ENCODE measurements at places on chromosomes 3 and 15.
A peak's percentile ranks its signal among the peaks of the same experiment; 100 is the strongest.

GRCh38 chr15:56996093-56996492 lies 77.6 kb downstream of the TCF12 start:
- no peak for DNase-seq

GRCh38 chr15:71705151-71705550 lies 105.2 kb upstream of the NR2E3 start:
- no peak for DNase-seq

- DNase-seq: no peak
These were observed 340.3 kb upstream of the RBMS3 start for GRCh38 chr3:28940530-28940929.

- DNase-seq: no peak
These were observed 306.7 kb downstream of the LRTM1 start for GRCh38 chr3:54621184-54621583.

- DNase-seq: no peak
These were observed 124.4 kb downstream of the FEZF2 start for GRCh38 chr3:62248734-62249483.

DNA sequence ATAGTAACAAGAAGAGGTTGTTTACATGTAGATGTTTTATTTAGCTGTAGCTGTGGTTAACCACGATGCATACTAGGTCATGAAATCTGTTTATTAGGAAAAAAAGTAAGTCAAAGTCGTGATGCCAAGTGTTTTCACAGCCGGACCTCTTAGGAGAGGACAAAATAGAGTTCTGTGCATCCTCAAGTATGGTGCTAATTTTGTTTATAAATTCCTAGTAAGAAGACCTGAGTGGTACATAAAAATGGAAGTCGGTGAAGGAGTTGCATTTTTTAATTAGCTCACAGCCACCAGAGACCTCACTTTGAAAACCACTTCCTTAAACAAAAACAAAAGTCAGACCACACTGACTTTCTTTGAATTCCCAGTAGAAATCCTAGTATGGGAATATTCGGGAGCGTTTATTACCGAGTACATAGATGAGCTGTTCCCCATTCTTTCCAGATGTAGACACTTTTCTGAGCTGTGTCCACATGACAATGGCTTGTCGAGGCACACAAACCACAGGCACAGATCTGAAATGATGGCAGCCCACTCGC lies 143.6 kb upstream of the UBE2E1 start:
- no peak for DNase-seq

GRCh38 chr3:101204246-101204645 lies 116.1 kb downstream of the IMPG2 start:
- DNase-seq: no peak

- DNase-seq: no peak
These were observed 59.4 kb downstream of the CALML4 start for GRCh38 chr15:68145706-68146105.

- no peak for DNase-seq
These were observed 29.7 kb upstream of the MTMR10 start for GRCh38 chr15:31021067-31021665.

GRCh38 chr3:174955513-174956016 lies 96.4 kb downstream of the NAALADL2 start:
- no peak for DNase-seq

- DNase-seq: peak; percentile 39
These were observed 40.1 kb downstream of the CDCP1 start for GRCh38 chr3:45105855-45106671.

DNA sequence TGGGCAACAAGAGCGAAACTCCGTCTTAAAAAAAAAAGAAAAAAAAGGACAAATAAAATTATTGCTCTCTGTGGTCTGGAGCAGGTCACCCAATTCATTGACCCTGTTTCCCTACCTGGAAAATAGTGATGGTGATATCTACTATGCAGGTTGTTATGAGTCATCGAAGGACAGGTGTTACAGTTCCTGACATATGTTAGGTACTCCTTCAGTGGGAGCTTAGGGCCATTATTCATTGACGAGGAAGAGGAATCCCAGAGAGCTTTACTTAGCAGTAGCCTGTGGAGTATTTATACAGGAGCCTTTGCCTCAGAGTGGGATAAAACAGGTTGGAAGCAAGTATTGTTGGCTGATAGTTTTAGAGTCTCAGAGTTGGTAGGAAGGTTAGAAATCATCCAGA lies 74.5 kb downstream of the SLC7A14 start:
- DNase-seq: no peak

DNA sequence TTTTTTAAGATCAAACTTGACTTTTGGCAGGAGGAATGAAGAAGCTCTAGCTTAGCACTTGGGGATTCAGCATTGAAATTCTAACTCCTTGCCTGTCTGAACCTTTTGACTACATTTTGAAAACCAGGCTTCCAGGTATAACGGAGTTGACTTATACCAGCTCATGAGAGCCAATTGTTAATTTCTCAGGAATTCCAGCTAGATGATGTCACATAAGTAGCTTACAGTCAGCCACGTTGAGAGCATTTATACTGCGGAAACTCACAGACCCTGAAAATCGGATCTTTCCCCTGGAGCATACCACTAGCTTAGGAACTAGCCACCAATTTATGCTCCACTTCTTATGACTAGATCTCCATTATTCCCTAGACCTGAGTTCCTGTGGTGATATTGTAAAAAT lies 321.4 kb upstream of the DPH6 start:
- no peak for DNase-seq

- DNase-seq: no peak
These were observed 165.6 kb downstream of the NSMCE3 start for GRCh38 chr15:29103824-29104565.

DNA sequence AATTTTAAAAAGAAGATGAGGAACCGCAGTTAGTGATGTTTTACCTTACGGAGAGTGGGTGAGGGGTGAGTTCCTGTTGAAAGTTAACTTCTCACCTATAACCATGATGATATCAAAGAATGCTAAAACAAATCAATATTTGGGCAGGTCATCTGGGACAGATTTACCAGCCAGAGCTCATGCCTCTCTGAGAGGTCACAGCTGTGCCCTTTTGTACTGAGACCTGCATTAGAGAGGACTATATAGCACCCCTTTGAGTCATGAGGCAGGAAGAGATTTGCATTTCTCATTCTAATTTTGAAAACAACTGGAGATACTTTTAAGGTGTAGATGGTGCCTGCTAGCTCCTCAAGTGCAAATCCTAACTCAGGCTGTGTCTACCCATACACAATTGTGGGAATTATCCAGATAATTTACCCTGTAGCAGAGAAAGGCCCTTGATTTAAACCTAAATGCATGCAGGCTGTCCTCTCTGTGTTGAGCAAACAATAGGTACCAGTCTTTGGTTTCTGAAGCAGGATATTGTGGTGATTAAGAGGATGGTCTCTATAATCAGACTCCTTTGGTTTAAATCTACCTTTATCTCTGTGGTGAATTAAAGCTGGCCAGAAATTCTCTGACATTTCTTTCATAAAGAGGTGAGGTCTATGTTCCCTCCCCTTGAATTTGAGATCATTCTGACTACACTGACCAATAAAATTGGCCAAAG lies 5.8 kb upstream of the TM4SF4 start:
- DNase-seq: no peak

DNA sequence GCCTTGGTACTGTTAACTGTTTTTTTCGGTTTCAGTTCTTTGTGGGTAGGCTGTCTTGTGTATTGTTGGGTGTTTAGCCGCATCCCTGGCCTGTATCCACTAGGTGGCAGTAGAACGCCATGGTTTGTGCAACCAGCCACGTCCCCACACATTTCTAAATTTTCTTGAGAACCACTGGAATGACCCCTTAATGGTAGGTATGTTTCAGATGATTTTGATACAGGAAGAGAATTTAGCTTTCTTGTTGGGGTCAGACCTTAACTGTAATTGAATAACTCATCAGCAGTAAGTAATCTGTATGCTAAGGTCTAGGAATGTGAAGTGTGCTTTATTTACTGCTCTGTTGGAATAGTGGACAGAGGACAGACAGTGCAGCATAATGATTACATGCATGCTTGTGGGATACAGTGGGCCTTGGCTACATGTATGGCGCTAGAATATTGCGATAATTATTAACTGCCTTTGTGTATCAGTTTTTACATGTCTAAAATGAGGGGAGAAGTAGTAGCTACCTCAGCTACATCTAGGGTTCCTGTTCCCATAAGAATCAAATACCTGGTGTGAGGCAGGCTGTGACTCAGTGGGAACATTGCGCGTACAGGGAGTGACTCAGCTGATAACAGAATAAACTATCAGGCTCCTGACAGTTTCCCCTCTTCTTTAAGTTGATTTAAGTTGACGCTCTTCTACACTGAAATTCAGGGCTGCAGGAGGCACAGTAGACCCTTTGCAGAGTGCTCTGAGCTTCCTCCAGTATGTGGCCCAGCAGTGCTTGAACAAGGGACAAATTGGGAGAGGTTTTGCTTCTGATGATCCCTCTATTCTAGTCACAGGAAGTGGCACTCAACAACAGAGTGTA lies 25.0 kb upstream of the GPR171 start:
- peak; percentile 72 for DNase-seq

DNA sequence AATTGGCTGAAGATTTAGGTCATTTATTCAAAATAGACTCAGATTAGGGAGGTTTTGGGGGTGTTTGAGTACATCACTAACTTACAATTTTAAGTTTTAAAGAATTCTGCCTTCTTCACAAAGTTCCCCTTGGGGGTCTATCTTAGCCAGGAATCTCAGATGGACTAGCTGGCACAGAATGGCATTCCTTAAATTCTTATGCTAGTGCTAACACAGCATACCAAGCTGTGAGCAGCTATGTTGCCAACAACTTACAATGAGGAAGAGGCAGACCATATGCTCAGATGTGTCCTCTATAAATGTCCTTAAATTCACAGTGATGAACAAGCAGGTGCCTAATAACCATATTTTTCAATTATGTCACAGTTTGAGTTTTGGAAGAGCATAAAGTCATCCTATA lies 60.9 kb upstream of the NPHP3 start:
- DNase-seq: no peak

DNA sequence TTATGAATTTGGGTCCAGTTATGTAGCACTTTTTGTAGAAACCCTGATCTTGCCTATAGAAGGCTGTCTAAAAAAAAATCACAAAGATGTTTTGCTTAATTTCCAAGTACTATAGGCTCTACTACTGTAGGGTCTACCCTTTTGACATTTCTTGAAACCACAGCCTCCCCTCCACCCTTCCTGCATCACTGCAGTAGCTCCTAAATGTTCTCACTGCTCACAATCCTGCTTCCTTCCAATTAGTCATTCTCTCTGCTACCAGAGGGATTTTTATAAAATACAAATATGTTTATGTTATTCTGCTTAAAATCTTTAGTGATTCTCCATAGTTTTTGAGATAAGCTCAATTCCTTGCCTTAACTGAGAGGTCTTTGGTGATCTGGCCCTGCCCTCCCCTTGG lies 114.0 kb downstream of the CYP19A1 start:
- no peak for DNase-seq

DNA sequence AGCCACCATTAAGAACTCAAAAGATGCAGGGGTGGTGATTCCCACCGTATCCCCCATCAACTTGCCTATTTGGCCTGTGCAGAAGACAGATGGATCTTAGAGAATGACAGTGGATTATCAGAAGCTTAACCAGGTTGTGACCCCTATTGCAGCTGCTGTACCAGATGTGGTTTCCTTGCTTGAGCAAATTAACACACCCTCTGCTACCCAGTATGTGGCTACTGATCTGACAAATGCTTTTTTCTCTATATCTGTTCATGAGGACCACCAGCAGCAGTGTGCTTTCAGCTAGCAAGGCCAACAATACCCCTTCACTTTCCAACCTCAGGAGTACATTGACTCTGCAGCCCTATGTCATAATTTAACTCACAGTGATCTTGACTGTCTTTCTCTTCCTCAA lies 8.6 kb upstream of the MCF2L2 start:
- no peak for DNase-seq

- no peak for DNase-seq
These were observed 7.8 kb downstream of the MAP2K1 start for GRCh38 chr15:66394472-66394871.

DNA sequence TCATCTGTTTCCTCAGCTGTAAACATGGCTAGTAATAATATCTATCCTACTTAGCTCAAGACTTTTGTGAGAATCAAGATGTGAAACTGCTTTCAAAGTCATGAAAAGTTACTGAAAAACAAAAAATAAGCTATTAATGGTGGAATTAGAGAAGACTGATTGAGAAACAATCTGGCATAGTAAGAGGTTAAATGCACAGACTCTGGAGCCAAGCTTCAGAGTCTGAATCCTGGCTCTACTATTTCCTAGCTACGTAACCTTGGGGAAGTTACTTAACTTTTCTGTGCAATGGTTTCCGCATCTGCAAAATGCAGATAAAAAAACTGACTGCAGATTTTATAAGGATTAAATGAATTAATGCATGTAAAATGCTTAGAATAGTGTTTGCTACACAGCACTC lies 28.8 kb downstream of the LRRFIP2 start:
- no peak for DNase-seq

- no peak for DNase-seq
These were observed 253 bp downstream of the IFT80 start for GRCh38 chr3:160398820-160399124.

- DNase-seq: no peak
These were observed 47.6 kb downstream of the TRIM71 start for GRCh38 chr3:32865383-32865782.

GRCh38 chr3:187276397-187277128 lies 15.0 kb downstream of the MASP1 start:
- DNase-seq: no peak

DNA sequence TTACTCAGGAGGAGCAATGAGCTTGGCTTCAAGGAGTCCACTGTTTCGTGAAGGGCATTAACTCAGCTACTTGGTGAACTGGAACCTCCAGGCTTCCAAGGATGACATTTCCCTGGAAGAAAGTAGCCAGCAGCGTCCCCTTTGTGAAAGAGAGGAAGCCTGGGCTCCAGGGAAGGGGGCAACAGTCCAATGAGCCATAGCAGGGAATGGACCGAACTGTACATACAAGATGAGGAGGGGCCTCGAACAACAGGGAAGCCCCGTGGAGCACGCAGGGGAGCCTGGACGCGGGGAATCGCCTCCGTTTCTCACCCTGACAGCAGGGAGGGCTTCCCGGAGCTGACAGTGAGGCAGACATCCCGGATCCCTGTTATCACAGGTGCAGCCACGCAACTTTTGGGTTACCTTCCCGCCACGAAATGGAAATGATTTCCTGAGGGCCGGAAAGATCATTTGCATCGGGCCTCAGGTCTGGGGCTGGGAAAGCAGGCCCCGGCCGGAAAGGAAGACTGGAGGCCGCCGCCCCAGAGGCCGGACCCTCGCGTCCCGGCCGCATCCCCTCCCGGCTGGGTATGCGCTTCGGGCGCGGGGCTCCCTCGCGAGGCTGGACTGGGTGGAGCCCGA lies 475 bp upstream of the SPINT1 start:
- no peak for DNase-seq

- no peak for DNase-seq
These were observed 3.4 kb upstream of the SEMA3F start for GRCh38 chr3:50151728-50152127.

- DNase-seq: no peak
These were observed 62.7 kb downstream of the TIGIT start for GRCh38 chr3:114356525-114356924.

DNA sequence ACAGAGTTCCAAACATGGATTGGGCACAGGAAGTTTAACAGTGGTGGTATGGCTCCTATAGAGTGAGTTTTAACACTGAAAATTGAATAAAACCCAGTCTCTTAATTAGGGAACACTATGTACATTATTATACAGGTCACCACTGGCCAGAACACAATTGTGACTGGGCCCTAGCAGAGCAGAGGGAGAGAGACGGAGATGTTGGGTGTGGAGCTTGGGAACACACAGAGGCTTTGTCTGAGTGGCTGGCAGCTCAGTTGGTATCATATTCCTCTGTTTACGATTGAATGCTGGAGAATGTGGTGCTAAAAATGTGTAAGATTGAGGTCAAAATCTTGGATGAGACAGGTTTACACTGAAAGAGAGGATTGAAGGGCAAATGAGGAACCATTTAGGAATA lies 6.8 kb upstream of the MOBP start:
- no peak for DNase-seq

- no peak for DNase-seq
These were observed 26.2 kb downstream of the PDE8A start for GRCh38 chr15:85007741-85008397.
